Right cardiac atrium (tissue), 5 donors: ENCODE measurements at places on chromosomes 13 and 19. TPM values are rescaled to one million over a fixed set of nuclear protein-coding genes. Genes with fewer than 3 reads are reported as not detected.

Gene CALR3
- not detected for total RNA-seq

Gene ZNF324B
- 4.8 TPM for total RNA-seq

Gene PSPN
- total RNA-seq, result 1.3 TPM

Gene MATK
- 1.8 TPM for total RNA-seq

Gene ZNF345
- total RNA-seq, result 2.1 TPM

GRCh38 chr13:100520936-100521850 is 67.4 kb downstream of the GGACT start:
- DNase-seq, result no peak

GRCh38 chr13:28022848-28023518 is 34.5 kb upstream of the URAD start:
- DNase-seq, result peak; percentile 70

GRCh38 chr13:24060993-24061392 is 99.5 kb upstream of the SPATA13 start:
- DNase-seq, result no peak

DNA sequence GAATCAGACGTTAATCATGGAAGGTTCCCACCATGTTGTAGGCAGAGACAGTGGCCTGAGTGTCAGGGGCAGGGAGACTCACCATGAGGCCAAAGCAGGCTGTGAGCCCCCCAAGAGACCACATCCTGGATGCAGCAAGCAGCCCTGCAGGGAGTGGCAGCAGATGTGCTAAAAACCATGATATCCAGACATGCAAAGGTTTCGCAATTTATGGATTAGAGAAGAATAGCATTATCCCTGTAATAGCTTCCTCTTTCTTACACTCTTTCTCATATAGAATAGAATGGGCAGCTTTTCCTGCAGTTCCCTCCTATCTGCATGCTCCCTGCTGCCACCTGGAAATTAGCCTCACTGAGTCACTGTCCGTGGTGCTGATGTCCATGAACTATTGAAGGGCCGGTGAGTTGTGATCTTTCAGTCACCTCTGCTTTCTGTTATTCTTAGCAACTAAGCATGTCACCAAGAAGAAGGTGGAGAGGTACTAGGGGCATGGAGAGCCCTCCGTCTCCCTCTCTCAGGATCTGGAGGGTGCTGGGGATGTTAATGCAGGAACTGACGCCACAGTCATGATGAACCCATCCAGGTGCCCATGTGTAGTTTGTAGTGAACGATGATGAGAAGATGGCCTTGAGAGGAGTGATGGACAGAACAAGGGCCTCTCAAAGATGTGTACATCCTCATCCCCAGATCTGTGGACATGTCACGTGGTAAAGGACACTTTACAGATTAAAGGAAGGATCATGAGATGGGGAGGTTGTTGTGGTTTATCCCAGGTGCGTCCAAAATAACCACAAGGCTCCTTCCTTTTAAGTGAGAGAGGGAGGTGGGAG is 9.9 kb downstream of the CEACAM4 start:
- DNase-seq, result no peak
